ENCODE measurements at places on chromosomes 3 and 15.

DNA sequence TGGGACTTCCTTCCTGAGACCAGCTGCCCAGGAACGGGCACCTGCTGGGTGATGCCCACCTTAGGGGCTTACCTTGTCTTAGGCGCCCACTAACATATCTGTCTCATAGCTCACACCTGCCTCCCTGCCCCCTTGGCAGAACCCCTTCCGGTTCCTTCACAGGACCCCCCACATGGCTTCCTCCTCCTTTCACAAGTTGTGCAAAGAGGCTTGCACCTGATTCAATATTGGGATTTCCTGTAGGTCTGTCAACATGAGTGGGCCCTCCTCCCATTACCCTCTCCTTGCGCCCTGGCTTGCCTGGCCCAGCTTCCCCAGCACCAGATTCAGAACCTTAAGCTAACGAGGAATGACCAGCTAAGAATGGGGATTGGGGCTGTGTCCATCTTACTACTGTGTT lies 633 bp downstream of the THPO start:
- no peak for DNase-seq

GRCh38 chr3:13134166-13134878 lies 61.1 kb upstream of the IQSEC1 start:
- no peak for DNase-seq

DNA sequence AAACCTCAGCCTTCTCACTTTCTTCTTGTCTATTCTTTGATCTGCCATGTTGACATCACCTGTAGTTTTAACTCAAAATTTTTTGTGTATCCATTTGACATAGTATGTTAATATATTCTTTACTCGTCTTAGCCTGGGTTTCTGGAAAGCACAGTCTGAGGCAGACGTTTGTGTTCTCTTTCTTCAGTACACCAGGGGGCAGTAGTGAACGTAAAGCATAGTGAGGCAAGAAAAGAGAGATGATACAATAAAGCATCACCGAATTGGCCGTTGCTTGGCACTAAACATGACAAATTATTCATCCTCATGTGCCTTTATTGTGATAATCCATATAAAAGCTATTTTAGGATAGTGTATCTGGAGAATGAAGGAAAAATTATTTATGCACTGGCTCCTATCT lies 141.0 kb upstream of the MYRIP start:
- no peak for DNase-seq

DNA sequence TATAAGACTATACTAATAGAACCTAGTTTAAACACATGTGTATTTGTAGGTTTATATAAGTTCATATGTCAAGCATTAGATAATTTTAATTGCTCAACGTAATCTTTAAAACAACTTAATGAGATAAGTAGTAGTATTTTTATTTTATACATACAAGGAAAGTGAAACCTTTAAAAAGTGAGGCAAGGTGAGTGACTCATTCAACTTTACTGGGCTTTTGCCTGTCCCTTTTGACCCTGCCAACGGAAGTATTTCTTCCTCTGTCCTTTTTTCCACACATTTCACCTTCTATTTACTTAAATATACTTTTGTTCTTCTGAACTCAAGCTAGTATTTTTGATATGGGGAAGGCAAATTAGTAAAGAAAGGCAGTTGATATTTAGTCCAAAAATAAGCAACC lies 78.5 kb downstream of the KBTBD8 start:
- DNase-seq: no peak

- no peak for DNase-seq
These were observed 2.0 kb downstream of the DVL3 start for GRCh38 chr3:184157206-184157605.

DNA sequence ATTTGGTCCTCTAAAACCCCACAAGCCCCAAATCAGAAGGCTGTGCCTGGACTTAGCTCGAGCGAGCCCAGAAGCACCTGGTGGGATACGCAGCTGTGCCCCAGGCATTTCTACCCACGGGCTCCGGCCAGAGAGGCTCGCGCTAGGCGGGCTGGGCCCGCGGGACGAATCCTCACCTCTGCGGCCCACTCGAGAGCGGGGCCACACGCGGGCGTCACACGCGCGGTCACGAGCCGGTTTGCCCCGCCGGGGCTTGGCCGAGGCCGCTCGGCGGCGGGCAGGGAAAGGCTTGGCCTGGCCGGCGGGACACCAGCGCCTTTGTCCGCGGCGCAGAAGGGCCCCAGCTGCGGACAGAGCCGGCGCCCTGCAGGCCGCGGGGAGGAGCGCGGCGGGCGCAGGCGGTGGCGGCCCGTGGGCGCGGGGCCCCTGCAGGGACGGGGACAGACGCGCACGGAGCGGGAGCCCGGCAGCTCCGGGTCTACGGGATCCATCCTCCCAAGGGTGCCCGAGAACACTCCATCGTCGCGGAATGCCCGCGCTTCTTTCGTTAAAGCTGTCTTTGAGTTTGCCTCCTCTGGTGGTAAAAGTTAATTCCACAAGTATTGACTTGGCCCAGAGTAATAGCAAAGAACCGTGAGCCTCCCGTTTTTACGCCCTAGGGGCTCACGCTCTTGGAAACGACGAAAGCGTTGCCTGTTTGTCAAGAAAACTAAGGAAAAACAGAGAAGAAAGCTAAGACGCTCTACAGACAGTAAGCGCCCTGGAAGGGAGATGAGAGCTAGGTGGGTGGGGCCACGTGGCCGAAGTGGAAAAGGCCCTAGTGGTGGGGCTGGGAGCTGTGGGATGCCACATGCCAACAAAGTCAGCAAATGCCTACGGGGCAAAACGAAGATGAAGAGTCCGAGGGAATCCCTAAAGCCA lies 26.4 kb downstream of the TYRO3 start:
- DNase-seq: peak; percentile 35

DNA sequence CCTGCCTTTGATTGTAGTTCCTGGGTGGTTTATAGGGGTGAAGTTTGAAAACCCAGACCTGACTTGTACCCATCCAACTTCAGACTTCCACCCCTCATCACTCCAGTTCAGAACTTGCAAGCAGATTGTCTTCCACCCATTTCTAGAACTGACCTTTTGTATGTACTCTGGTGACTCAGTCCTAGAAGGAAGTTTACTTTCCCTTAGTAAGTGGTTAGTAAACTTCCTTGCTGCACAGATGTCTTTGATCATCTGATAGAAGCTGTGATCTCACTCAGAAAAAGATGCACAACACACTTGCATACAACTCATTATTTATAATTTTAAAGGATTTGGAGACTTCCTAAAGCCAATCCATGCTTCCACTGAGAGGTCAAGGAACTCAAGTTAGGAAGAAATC lies 368.0 kb downstream of the MFSD1 start:
- no peak for DNase-seq

DNA sequence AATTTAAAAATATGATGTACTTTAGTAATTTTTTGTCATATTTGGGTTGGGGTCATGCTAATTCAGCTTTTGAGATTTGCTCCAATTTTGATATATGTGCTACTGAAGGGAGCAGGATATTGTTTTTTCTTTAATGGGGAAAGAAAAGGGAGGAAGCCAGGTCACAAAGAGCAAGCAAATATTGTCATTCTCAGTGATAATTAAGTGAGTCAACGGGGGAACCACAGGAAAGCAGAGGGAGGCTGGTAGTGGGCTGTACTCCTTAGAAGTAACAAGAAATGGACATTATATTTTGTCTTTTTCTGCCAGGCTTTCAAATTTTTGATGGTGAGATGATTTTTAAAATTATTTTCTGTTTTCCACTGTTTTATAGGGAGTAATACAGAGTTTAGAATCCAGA lies 45.6 kb upstream of the NMD3 start:
- no peak for DNase-seq

DNA sequence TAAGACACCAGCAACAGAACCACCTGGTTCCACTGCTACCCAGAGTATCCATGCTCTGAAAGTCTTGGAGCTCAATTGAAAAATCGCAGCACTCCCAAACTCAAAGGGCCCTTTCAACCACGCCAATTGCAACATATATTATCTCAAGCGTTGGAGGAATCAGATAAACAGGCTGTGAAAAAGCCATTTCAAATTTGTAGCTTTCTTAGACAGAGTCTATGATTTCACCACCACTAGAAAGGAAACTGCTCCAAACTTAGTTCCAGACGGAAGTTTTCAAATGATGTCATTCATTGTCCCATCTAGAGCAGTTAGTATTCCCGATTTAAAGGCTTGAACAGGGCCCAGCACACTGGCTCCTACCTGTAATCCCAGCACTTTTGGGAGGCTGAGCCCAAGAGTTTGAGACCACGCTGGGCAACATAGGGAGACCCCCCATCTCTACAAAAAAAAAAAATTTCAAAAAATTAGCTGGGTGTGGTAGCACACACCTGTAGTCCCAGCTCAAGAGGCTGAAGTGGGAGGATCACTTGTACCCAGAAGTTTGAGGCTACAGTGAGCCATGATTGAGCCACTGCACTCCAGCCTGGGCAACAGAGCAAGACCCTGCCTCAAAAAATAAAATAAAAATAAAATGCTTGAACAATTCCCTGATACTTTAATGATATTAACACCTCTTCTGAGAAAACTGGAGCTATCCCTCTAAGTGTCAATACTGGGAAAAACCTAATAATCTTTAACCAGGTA lies 16.8 kb downstream of the TNIK start:
- DNase-seq: no peak
